ENCODE measurements at places on chromosomes 2 and 18.

DNA sequence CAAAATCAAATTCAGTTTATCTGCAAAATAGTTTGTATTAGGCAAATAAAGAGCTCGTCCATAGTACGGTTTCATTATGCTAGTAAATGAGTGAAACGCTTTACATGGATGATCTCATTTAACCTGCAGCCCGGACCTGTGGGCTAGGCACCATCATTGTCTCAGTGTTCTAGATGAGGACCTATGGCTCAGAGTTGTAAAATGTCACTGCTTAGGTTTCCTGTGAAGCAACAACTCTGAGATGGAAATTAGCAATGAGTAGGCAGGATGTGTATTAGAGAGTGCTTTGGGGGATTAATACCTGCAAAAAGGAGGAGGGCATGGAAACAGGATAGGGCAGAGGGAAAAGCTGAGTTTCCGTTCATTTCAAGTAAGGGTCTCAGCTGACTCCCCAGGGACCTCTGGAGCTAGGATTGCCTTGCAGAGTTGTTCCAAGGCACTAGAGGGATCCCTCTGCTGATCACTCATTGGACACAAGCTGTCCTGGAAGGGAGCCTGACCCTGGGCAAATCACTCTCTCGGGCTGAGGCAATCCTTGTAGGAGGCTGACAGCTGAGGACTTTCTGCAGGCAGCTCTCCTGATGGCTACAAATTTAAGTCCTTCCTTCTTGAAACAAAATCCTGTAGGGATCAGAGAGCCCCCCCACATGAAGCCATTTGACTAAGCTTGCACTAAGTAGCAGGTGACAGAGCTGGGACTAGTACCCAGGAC, 58.8 kb upstream of the SIX2 start:
- peak; percentile 63 for DNase-seq

- no peak for DNase-seq
Observed at GRCh38 chr2:109463236-109463635, 150.5 kb downstream of the SEPTIN10 start.

GRCh38 chr2:42693688-42694479, 70.1 kb downstream of the OXER1 start:
- DNase-seq = no peak

DNA sequence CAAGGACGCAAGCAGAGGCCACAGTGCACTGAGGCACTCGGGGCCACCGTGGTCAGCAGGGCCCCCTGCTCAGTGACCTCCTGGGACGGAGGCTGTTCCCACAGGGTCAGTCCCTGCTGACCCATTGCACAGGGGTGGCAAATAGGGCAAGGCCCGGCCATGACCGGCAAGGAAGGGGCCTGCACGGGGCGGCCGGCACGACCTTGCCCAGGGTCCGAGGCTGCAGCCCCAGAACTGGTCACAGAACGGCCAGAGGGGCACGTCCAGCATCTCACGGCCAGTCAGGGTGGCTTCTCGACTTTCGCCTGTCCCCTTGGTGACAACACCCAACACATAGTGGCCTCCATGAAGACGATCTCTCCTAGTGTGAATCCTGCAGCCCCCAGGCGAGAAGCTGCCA, 27.6 kb upstream of the OTOS start:
- DNase-seq = no peak

GRCh38 chr2:75870133-75870532, 159.4 kb upstream of the GCFC2 start:
- no peak for DNase-seq

DNA sequence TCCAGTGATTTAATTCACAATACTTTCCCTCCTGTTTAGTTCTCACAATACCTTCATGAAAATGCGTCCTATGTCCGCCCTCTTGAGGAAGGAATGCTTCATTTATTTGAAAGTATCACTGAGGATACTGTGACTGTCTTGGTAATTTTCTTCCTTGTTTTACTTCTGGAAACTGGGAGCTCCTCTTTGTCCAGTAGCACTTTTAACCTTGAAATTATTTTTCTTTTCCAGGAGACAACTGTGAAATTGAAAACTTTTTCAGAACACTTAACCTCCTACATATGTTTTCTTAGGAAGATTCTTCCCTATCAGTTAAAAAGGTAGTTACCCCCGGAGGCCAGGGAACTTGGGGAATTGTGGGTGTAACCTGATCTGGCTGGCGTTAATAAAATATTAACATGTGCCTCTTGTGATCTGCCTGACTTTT, 58.9 kb upstream of the STON1 start:
- DNase-seq = peak; percentile 71

- no peak for DNase-seq
Observed at GRCh38 chr2:235045336-235045972, 93.6 kb downstream of the SH3BP4 start.

DNA sequence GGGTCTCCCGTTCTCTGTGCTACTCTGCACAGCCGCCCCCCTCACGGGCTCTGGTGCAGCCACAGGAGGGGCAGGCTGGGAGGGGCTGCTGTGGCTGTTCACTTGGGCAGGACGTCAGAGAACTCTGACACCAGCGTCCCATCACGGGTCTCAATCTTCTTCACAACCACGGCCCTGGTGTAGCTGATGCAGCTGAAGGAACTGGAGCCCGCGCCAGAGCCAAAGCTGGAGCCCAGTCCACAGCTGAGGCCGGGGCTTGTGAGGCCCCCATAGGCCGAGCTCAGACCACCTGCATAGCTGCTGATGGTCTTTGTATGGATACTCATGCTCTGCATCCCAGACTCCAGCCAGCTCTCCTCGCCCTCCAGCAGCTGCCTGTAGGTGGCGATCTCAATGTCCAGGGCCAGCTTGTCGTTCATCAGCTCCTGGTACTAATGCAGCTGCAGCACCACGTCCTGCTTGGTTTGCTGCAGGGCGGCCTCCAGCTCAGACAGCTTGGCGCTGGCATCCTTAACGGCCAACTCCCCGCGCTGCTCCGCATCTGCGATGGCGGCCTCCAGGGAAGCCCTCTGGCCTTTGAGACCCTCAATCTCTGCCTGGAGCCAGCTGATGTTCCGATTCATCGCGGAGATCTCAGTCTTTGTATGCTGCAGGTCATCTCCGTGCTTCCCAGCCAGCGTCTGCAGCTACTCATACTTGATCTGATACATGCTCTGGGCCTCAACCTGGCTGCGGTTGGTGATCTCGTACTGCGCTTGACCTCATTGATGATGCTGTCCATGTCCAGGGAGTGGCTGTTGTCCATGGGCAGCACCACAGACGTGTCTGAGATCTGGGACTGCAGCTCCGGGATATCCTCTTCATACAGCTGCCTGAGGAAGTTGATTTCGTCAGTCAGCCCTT, 7.4 kb upstream of the DUSP19 start:
- peak; percentile 43 for DNase-seq

GRCh38 chr18:12420821-12421421, 13.2 kb downstream of the PRELID3A start:
- DNase-seq = no peak

GRCh38 chr2:169513926-169514325, 4.4 kb downstream of the KLHL41 start:
- DNase-seq = no peak

- DNase-seq = no peak
Observed at GRCh38 chr2:39839261-39839848, 60.3 kb upstream of the THUMPD2 start.

DNA sequence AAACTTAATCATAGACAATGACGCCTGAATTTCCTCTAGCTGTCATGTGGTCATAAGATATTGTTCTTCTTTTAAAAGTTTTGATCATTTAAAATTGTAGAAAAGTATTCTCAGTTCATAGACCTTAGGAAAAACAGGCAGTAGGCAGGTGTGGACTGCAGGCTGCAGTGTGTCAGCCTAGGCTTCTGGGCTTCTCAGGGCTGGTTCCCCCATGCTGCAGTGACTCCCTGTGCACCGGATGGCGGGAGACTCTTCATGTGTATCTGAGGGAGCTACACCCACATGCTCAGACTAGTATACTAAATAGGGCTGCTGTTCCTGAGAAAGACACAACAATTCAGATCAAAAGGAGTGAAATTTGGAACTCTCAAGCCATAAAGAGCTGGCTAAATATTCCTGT, 72.4 kb downstream of the PXDN start:
- DNase-seq = no peak

DNA sequence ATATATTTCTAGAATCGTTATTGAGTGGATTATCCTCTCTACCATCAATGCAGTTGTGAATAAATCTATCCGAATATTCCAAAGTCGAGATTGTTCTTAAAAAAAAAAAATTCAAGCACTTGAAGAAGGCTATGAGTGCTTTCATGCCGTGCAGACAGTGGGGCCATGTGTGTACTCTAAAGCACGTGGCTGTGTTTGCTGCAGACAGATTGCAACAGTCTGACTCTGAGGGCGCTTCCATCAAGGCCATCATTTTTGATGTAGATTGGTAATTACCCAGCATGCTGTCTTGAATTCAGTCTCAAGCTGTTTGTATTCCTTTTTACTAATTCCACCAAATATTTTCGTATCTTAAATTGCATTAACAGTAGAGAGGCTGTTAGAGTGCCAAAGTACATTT, 325.9 kb upstream of the LINC00305 start:
- DNase-seq = no peak

DNA sequence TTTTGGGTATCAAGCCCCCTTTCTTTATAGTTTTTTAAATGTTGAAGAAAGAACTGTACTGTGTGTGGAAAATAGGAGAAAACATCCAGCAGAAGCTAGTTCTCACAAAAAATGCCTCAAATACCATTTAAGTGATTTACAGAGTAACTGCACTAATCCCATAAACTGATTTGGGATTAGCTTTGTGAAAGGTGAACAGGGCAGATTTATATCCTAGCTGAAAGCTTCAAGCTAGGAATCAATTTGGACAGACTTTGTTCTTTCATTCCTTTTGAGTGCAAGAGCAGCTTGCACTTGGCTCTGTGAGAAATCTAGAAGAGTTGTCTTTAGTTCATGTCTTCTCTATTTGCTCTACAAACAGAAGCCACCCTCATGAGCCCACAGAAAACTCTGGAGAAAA, 183.9 kb upstream of the VRK2 start:
- no peak for DNase-seq

- DNase-seq = no peak
Observed at GRCh38 chr2:97974471-97974870, 21.3 kb downstream of the TMEM131 start.

DNA sequence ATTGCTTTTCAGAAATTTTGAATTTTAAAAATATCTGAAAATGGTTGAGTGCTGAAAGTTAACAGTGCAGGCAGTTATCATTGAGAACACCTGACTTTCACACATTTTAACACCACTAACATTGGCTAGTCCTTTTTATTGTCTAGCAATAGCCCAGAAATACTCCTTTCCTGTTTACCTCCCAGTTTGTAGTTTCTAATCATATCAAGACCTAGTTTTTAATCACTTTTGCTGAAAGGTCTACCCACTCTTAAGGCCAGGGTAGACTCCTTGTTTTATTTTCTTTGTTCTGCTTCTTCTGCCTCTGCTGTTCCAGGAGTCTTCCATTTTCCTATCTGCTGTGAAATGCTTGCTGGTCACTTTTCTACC, 72.1 kb downstream of the UBE2E3 start:
- DNase-seq = no peak

GRCh38 chr2:199312931-199313330, 144.8 kb downstream of the SATB2 start:
- no peak for DNase-seq

DNA sequence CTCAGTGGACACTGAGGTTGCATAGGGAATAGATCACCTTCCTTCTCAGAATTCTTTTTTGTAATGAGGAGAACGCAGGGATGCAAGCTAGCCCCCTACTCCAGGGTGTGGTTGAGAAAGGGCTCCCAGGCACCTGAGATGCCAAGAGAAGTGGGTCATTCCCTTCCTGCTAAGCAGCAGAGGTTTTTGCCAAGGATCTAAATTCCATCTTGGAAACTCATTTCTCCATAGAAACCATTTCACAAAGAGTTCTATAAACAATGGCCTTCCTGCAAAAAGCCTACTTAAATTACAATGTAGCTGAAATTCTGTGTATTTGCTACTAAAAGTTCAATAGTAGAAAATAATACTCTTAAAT, 3.7 kb upstream of the PPP3R1 start:
- peak; percentile 36 for DNase-seq

GRCh38 chr2:117618607-117619006, 195.9 kb upstream of the DDX18 start:
- no peak for DNase-seq

DNA sequence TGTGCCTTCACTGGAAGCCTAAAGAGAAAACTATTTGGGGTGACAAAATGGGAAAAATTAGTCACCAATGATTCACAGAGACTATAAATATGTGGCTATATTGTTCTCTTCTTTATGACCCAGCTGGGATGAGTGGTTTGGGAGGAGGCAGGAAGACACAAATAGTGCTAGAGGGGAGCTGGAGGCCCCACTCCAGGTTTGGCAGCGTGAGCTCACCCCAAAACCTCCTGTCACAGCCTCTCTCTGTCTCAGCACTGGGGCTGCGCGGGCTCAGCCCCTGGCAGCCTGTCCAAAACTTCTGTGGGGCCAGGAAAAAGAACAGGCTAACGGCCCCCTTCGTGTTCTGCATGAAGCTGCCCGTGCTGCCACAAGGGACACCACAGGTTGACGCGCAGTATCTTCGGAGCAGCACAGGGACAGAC, 73.2 kb upstream of the LCLAT1 start:
- peak; percentile 78 for DNase-seq

GRCh38 chr2:187552828-187553681, 1.2 kb downstream of the TFPI start:
- DNase-seq = peak; percentile 91

GRCh38 chr2:216086207-216086893, 4.6 kb downstream of the TMEM169 start:
- DNase-seq = no peak

GRCh38 chr2:191465766-191466420, 212.0 kb upstream of the NABP1 start:
- DNase-seq = no peak

- DNase-seq = peak; percentile 38
Observed at GRCh38 chr2:44833171-44834069, 108.1 kb upstream of the SIX3 start.

DNA sequence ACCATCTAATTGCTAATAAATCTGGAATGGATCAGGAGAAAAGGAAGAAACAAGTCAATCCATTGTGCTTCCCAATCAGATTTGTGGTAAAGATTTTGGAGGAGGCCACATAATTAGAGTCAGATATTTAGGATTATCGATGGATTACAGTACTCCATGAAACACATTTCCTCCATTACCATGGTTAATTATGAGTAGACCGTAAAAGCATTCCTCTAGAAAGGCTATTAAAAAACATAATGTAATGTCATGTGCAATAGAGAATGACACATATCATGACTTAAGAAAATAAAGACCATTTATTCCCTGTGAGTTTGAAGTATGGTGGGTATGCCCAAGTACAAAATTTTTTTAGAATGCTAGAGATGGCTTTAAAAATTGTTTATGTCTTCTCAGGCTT, 96.1 kb downstream of the ITGA4 start:
- no peak for DNase-seq

GRCh38 chr2:233600386-233600785, 17.0 kb upstream of the UGT1A8 start:
- DNase-seq = peak; percentile 3

- no peak for DNase-seq
Observed at GRCh38 chr18:79882522-79883241, 68.8 kb downstream of the SLC66A2 start.

DNA sequence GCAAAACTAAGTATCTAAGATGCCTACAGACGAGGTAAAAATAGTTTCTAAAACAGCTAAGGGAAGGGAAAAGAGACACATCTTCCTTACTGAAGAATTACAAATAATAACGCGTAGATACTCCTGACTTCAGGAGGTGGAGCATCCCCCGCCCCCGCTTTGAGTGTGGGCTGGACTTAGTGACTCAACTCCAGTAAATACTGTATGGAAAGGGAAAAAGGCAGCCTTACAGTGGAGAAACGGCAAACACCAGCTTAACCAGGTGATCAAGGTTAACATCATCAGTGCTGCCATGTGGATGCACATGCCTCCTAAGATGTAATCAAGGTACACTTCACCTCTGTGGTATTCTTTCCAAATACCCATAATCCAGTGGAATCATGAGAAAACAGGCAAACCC, 47.9 kb downstream of the HADHB start:
- DNase-seq = peak; percentile 67

Measured in fibroblast of mammary gland (primary cell).